Activated T-cell treated with anti-CD3 and anti-CD28 coated beads, Interleukin-2, amount 50 U/mL, for 1 hour (primary cell): ENCODE measurements at places on chromosomes 1 and 21.

DNA sequence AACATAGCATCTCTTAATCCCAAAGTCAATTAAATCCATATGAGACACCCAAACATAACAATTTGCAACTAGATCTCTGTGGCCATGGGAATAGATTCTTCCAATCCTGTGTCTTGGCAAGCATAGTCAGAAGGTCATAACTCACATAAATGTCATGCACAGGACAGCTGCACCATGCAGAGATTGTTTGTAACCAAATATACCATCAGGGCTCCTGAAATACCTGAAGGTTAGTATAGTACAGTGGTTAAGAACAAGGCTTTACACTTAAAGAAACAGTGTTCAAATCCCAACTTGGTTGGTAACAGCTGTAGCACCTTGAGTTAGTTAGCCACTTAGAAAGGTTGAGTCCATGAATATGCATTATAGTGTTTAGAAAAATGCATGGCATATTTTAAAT is 82.6 kb upstream of the CCDC190 start:
- DNase-seq, result no peak

DNA sequence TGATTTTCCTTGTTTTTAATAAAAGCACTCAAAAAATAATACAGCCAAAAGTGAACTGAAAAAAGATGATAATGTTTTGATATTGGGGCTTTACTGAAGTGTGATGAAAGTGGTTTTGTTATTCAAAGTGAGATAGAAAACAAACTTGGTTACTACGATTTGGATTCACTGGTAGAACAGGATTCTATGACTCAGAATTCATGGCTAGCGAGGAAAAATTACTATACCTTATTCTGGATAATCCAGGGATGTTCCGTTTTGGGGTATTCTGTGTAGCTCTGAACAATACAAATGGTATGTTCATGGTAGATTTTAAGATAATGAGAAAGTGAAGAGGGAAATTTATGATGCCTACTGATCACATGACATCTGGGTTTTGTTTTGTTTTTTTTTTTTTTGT is 117.7 kb downstream of the NRDC start:
- DNase-seq, result no peak

DNA sequence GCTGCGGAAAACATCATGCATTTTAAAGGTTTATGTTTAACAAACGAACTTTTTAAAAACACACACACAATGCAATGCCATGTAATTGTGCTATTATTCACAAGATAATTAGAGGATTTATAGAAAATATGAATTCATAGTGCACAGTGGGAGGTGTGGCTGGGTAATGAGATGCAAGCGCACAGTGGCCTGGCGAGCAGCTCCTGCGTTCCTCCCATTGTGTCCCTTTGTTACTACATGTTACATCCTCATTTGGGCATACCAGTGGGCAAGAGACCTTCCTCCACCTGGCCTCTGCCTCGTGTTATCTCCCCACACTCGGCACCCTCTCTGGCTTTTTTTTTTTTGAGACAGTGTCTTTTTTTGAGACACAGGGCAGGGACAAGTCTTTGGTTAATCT is 30.0 kb upstream of the TENT5B start:
- no peak for DNase-seq

GRCh38 chr21:38916214-38916964 is 110.7 kb downstream of the ETS2 start:
- DNase-seq, result no peak

- DNase-seq, result no peak
Observed at GRCh38 chr1:212359794-212360479, 54.7 kb downstream of the PACC1 start.

DNA sequence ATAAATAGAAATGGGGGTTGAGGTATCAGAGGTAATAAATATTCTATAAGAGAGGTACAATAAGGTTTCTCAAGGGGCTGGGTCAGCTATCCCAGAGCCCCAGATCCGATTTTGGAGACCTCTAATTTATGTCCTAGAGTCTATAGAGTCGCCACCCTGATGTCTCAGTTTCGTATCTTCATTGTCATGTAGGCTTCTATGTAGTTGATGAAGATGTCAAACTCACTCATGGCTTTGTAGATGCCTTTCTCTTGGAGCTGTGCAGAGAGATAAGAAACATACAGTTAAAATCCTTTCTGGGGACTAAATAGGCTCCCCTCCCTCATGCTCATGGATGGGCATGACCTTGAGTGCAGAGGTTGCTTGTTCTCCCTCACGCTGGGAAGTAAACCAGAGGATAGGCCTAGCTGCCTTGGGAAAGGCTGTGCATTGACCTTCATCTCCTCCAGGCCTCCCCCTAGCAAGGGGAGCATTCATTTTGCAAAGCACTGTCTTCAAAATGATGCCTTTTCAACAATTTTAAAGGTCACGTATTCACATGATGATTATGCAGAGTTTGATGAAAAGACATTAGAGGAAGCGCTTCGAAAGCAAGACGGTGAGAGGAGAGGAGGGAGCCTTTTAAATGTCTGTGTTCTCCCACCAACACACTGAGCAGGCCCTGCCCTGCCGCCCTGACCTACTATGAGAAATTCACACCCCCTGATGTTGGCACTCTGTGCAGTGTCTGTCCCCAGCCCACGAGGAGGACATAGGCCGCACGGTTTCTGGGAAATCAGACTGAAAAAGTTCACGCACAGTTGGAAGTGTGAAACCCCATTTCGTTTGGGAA is 1.9 kb upstream of the IL19 start:
- DNase-seq, result peak; percentile 33

GRCh38 chr21:35854281-35854680 is 206.0 kb downstream of the SETD4 start:
- DNase-seq, result no peak

DNA sequence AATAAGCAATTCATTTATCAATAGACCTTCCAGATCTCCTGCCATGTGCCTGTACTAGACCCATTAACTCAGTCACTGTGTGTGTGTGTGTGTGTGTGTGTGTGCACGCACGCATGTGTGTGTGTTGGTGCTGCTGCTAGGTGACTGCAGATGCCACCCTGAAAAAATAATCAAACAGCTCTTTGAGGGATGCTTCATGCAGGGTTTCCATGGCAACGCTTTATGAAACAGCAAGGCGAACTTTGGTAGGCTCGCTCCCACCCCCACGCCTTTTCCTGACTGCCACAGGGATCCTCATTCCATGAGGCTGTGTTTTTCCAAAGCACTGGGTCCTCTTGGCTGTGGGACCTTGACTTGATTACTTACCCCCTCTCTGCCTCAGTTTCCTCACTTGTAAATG is 94.0 kb downstream of the HMGB4 start:
- no peak for DNase-seq

DNA sequence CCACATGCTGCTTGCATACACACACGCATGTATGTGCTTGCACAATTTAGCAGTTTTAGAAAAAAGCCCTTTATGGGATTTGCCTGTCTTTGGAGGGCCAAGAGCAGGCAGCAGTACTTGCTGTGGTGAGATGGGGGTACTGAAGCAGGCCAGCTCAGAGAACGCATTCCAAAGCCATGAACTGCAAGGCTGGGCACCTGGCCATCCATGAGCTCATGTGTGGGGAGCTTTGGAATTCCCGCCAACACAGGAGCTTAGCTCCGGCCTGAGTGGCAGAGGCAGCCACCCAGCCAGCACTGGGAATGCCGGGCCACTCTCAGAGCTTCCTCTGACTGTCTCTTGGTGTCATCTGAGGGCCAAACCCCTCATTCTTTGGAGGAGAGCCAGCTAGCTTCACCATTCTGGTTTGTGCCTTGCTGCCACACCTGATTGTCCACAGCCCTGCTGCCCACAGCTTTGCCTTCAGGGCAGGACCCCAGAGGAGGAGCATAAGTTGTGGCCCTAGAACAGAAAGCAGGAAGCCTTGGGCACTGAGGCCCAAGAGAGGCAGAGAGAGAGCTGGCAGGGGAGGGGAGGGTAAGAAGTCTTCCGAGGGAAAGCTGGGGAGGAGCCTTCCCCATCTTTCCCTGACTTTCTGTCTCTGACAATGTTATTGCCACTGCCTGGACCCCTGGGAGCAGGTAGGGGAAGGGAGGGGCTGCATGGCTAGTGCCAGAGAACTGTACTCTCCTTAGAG is 92.1 kb upstream of the POU3F1 start:
- no peak for DNase-seq

- DNase-seq, result no peak
Observed at GRCh38 chr21:14384453-14384852, 1.5 kb upstream of the HSPA13 start.

DNA sequence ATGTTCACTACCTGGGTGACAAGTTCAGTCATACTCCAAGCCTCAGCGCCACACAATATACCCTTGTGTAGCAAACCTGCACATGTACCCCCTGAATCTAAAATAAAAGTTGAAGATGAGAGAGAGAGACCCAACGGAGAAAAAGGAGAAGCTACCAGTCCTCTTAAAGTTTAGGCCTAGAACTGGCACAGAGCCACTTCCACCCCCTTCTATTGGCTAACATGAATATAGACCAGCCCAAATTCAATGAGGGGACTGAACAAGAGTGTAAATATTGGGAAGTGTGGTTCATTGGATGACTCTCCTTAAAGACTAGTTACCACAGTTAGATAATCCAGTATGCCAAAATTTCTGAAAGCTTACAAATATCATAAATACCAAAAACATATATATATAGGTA is 139.9 kb upstream of the ATP1B1 start:
- DNase-seq, result no peak

DNA sequence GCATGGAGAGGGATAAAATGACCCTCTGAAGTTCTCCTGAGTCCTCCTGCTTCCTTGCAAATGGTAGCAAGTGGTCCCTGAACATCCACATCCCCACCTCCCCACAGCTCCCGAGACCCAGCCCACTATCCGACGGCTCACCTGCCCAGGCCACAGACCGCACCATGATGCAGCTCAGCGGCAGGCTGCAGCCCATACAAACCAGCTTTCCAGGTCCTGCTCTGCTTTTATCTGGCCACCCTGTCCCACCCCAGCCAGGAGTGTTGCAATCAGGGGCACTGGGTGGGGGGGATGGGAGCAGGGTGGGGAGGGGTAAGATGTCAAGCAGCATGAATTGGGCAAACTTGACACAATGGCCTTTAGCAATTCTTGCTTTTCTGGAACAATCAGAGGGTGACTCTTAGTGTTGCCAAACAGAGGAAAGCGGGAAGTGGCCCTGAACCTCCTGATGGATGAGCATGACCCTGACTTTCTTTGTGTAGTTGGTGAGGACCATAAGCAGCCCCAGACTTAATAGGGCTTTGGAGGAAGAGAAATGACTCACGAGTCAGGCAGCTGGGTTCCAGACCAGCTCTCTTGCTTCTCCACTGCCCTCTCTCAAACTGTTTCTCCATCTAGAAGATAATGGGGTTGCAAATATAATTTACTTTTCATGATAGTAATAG is at the start of gene CHIT1:
Gene CHIT1 (minus strand): TSS at position 203 of the 665 bp plus-strand sequence. CDS start 37 bp downstream, at position 166.
- no peak for DNase-seq

- DNase-seq, result no peak
Observed at GRCh38 chr1:66475940-66476339, 58.0 kb upstream of the SGIP1 start.

- DNase-seq, result no peak
Observed at GRCh38 chr21:16587681-16588375, 858.0 kb downstream of the USP25 start.

DNA sequence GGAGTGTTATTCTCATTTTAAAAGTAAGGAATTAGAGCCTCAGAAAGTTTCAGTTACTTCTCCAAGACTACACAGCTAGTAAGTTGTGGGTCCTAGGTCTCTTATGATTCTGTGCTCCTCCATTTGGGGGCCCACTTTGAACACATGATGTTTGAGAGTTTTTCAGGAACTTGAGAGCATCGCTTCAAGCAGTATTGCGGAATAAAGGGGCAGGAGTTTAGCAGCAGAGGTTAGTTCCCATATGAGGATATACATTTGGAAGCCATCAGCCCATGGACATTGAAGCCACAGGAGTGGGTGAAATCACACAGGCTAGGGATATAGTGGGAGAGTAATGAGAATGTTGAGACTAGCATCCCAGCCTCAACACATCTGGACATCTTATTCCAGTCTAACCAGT is 143.2 kb downstream of the RASAL2 start:
- no peak for DNase-seq

DNA sequence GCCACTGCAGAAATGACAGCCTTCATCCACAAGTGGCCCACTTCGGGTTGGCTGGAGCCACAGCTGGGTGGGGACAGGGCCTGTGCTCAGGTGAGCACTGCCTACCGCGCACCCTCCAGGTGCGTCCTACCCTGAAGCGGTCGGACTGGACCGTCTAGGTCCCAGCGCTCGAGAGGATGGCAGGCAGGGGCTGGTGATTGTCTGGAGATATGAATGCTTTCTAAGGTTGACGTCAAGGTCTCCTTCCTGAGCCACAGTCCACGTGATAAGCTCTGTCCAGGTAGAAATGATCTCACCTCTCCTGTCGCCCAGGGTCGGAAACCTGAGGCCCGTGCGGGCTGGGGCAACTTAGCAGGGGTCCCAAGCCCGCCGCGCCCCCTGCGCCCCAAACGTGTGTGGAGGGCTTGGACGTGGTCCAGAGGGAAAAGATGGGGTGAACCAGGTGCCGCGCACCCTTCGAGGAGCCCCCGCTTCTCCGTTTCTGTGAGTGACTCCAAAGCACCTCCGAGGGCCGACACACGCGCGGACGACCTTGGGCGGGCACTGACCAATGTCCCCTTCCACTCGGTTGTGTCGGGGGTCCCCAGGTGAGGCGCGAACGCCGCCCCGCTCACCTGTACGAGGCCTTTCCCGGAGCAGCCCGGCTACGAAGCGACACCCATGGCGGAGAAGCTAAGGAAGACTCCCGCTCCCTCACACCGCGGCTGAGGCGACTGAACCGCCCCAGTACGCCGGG is 853 bp upstream of the DOP1B start:
- no peak for DNase-seq
